ENCODE measurements at places on chromosomes 6 and 20. TPM values are rescaled to one million over a fixed set of nuclear protein-coding genes. Genes with fewer than 3 reads are reported as not detected.

GRCh38 chr6:109611502-109611901, 79.5 kb downstream of the AK9 start:
- H3K36me3 ChIP-seq = no peaks in the 10 kb centered on the region
- no peak overlapping the region for H3K27ac ChIP-seq
- no peaks in the 10 kb centered on the region for H3K27me3 ChIP-seq
- DNase-seq = no peak
- no peak overlapping the region for H3K4me3 ChIP-seq
- no peaks in the 10 kb centered on the region for H3K4me1 ChIP-seq

GRCh38 chr6:149482545-149483333, 2.1 kb downstream of the ZC3H12D start:
- DNase-seq = no peak
- no peaks in the 10 kb centered on the region for H3K4me1 ChIP-seq
- H3K4me3 ChIP-seq = no peak overlapping the region
- H3K27me3 ChIP-seq = no peaks in the 10 kb centered on the region
- no peaks in the 10 kb centered on the region for H3K36me3 ChIP-seq

DNA sequence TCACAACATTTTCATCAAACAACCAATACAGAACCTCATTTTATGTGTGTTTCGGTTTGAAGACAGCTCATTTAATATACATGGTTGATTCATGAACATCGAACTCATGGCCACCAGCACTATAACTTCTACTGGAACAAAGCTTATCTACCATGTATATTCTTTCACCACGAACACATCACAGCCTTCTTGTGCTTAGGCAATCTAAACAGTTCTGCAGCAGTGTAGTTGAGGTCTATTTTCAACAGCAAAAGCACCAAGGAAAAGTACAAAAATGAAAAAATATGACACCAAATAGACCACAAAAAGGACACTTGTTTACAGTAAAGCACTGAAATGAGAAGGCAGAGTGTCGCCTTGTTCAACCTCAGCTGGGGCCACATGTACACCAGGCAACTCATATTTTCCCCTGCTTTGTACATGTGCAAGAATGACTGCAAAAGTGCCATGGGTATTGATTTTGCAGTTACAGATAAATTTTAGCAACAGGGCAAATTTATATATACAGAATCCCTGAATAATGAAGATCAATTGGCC, 25.8 kb upstream of the KCNK5 start:
- no peak overlapping the region for H3K4me3 ChIP-seq
- H3K36me3 ChIP-seq = no peaks in the 10 kb centered on the region

- DNase-seq = peak; percentile 40
- H3K36me3 ChIP-seq = no peaks in the 10 kb centered on the region
- H3K27me3 ChIP-seq = no peaks in the 10 kb centered on the region
Observed at GRCh38 chr6:97053643-97054411, 129.3 kb downstream of the KLHL32 start.

DNA sequence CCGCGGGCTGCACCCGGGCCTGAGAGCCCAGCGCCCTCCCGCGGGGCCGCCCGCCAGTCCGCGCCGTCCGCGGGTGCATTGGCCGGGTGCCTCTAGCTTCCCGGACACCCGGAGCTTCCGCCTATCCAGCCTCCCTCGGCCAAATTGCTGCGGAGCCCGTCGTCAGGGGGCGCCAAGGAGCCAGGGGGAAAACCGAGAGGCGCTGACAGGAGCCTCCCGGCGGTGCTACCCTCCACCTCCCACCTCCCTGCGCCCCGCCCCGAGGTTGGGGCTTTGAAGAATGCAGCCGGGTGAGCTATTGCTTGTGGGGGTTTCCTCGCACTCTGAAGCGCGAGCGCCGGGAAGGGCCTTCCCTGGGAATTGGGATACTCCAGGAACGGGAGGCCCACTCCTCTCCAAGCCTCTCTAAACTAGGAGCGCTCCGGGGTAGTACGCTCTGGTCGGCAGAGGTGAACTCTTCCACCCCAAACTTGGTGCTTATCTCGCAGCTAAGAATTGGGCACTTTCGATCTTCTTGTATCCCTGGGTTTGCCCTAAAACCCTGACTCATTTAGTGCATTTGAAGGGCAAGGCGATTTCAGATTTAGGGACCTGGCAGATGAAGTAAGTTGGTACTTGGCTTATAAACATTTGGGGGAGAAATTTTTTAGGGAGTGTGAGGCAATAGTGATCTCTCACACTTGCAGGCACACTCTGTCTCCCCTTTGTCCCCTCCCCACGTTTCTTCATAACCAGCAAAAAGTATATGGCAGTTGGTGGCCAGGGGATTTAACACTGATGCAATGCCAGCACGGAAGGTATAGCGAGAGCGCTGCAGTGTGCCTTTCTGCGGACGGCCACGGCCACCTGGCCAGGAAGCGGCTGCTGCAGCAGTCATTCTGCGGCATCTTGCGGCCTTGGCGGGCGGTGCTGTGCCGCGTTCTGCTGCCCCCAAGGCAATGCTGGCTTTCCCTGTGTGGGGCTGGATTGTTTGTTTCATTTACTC, 556 bp downstream of the BEND6 start:
- H3K27ac ChIP-seq = peak overlapping the region; percentile 94
- H3K27me3 ChIP-seq = peaks cover 26% of the 10 kb centered on the region
- peaks cover 16% of the 10 kb centered on the region for H3K4me1 ChIP-seq

DNA sequence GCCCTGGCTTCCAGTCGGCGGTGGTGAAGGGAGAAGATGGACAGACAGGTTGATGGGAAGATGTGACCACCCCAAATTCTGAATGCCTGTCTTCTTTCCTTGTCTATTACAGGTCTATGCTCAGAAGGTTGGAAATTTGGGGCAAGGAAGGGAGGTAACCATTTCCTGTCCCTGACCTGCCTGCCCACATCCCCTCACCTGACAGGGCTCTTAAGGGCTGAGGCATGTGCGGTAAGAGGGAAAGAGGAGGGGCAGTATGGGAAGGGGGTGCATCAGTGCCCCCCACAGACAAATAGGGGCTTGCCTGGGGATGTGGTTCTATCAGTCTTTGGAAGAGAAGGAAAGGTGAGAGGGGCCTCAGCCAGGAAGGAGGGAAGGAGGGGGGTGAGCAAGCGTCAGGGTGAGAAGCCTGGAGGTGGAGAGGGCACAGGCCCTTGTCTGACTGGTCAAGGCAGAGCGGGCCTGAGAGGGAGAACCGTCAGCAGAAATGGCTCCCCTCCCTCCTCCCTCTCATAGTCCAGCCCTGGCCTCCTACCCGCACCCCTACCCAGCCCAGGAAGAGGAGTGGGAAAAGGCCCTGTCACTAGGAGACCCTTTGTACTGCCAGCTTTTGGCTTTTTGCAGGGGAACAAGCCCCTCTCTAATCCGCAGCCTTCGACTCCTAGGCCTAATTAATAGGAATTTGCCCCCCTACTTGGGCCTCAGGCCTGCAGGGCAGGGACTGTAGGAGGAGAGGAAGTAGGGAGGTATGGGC, 104.4 kb upstream of the FOXP4 start:
- no peaks in the 10 kb centered on the region for H3K36me3 ChIP-seq
- no peak overlapping the region for H3K4me3 ChIP-seq
- H3K27ac ChIP-seq = no peak overlapping the region
- no peak for DNase-seq

GABRR1 gene
- total RNA-seq = 0.16 TPM

DNA sequence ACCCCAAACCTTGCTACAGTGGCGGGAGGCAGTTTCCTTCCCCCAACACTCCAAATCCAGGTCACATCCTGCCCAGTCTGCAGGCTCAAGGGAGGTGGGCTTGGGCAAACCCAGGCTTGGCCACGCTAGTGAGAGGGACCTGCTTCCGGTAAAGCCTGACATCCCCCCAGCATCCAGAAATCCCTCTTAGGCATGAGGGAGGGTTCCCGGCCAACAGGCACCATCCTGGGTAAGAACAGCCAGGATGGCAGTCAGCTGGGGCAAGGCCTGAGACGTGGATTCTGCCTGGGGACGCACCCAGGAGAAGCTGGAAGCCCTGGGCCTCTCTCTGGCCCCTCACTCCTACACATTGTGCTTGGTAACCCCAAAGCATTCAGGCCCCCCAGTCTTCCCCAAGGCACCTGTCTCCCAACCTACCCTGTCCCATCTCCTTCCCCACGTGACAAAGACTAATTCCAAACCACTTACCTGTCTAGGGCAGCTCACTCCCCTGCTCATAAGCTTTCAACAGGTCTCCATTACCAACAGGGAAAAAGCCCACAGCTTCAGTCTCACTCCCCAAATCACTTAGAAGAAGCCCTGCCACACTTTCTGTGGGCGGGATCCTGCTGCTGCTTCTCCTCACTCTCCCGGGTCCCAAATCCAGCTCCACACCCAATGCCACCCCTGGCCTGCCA, 2.1 kb downstream of the C20orf144 start:
- peak overlapping the region; percentile 90 for H3K4me3 ChIP-seq
- peaks cover 14% of the 10 kb centered on the region for H3K4me1 ChIP-seq
- 0 out of 2 replicates have a peak overlapping the region, but pooled peaks have one; percentile 26 for H3K27ac ChIP-seq
- no peaks in the 10 kb centered on the region for H3K36me3 ChIP-seq
- H3K27me3 ChIP-seq = peaks cover 17% of the 10 kb centered on the region

- no peaks in the 10 kb centered on the region for H3K27me3 ChIP-seq
- no peak overlapping the region for H3K4me3 ChIP-seq
- no peak for DNase-seq
- H3K27ac ChIP-seq = no peak overlapping the region
Observed at GRCh38 chr20:50491926-50492634, 18.1 kb upstream of the PTPN1 start.

DNA sequence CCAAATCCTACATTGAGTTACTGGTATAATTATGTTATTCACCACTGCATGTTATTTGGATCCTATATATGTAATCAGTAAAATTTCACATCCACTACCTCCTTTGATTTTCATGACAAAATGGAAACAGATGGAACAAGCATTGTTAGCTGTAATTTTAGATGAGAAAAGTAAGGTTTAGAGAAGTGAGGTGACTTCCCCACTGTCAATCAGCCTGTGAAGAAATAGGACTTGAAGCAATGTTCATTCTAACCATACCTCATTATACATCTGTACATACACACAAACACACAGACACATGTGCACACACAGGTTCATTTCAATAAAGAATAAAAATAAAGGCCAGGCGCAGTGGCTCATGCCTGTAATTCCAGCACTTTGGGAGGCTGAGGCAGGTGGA, 23.7 kb upstream of the QKI start:
- H3K4me1 ChIP-seq = peaks cover 3% of the 10 kb centered on the region
- no peak overlapping the region for H3K4me3 ChIP-seq
- H3K27me3 ChIP-seq = no peaks in the 10 kb centered on the region
- no peak overlapping the region for H3K27ac ChIP-seq
- DNase-seq = no peak

DNA sequence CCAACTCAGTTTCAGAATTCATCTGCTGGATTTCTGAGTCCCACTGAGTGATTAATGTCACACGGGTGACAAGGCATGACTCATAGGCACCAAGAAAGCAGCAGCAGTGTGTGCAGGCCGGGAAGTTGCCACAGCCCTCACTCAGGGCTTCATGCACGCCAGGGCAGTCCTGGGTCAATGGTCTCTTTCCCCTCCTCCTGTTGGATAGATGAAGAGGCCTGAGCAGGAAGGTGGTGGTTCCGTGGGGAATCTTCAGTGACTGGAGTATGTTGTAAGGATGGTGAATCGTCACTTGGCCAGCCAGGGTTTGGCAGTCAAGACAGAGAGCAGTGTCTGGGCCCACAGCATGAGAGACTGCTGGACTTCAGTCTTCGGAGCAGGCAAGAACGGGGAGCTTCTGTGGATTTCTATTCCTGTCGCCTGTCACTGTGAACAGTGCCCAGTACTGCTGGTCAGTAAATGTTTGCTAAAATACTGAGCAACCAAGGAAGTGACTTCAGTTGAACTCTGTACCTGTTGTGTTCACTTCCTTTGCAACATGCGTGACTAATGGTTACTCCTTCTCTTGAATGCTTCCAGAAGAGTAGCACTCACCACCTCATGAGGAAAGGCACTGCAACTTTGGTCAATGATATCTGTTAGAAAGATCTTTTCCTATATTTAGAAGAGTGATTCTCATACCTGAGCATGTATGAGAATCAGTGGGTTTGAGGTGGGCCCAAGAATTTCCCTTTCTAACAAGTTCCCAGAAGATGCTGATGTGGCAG, 62.0 kb upstream of the CD93 start:
- no peaks in the 10 kb centered on the region for H3K36me3 ChIP-seq
- H3K4me3 ChIP-seq = no peak overlapping the region
- H3K27me3 ChIP-seq = no peaks in the 10 kb centered on the region

DNA sequence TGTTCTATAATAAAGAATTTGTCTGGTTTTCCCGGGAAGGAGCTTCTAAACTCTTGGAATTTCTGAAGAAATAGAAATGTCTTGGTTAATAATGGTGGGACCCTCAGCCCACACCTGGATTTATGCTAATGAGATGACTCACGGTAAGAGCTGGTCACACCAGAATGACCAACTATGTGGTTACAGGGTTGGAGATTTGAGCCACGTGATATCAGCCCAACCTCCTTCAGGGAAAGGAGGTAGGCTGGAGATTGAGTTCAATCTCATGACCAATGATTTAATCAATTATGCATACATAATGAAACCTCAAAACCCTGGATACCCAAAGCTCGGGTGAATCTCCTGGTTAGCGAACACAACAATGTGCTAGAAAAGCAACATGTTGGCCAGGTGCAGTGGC, 22.1 kb upstream of the CDKN1A start:
- no peaks in the 10 kb centered on the region for H3K36me3 ChIP-seq
- H3K4me1 ChIP-seq = no peaks in the 10 kb centered on the region
- H3K4me3 ChIP-seq = no peak overlapping the region
- DNase-seq = no peak
- H3K27ac ChIP-seq = no peak overlapping the region
- peaks cover 6% of the 10 kb centered on the region for H3K27me3 ChIP-seq

- no peak overlapping the region for H3K27ac ChIP-seq
- H3K4me3 ChIP-seq = no peak overlapping the region
- H3K4me1 ChIP-seq = no peaks in the 10 kb centered on the region
- H3K27me3 ChIP-seq = no peaks in the 10 kb centered on the region
- H3K36me3 ChIP-seq = no peaks in the 10 kb centered on the region
Observed at GRCh38 chr6:150202404-150202803, 59.6 kb downstream of the PPP1R14C start.

GRCh38 chr6:74798302-74798701, 407.6 kb downstream of the COL12A1 start:
- no peaks in the 10 kb centered on the region for H3K4me1 ChIP-seq
- no peak for DNase-seq
- H3K4me3 ChIP-seq = no peak overlapping the region
- H3K27ac ChIP-seq = no peak overlapping the region

CDKAL1 gene
- total RNA-seq = 22.5 TPM

- H3K4me3 ChIP-seq = no peak overlapping the region
- peaks cover 31% of the 10 kb centered on the region for H3K4me1 ChIP-seq
- DNase-seq = peak; percentile 45
- H3K36me3 ChIP-seq = no peaks in the 10 kb centered on the region
- no peak overlapping the region for H3K27ac ChIP-seq
Observed at GRCh38 chr6:132569170-132569569, 952 bp upstream of the TAAR6 start.

SLCO4A1 gene
- 38.3 TPM for total RNA-seq

KCNK16 gene
- total RNA-seq = not detected

- DNase-seq = no peak
- no peak overlapping the region for H3K4me3 ChIP-seq
- no peaks in the 10 kb centered on the region for H3K36me3 ChIP-seq
- no peak overlapping the region for H3K27ac ChIP-seq
Observed at GRCh38 chr6:39428816-39429215, 106.3 kb upstream of the KCNK16 start.
